AG08396 (cell line): ENCODE measurements at places on chromosomes 1 and 21.

- DNase-seq: no peak
These were observed 173.0 kb downstream of the CDC7 start for GRCh38 chr1:91673613-91674012.

DNA sequence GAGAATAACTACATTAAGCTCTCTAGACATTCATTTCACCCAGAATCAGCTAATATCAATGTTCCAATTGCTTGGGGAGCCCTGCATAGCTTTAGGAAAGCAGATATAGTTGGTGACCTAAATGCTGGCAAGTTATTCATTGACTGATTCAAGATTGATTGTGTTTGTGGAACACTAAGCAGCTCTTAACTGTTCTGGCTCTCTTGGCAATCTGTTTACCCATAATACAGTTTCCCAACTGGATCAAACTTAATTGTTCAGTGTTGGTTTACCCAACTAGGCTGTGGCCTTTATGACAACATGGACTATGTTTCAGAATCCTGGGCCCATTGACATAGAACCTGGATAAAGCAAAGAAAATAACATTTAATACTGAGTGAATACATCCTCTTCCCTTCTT is 83.7 kb downstream of the NRDC start:
- no peak for DNase-seq

DNA sequence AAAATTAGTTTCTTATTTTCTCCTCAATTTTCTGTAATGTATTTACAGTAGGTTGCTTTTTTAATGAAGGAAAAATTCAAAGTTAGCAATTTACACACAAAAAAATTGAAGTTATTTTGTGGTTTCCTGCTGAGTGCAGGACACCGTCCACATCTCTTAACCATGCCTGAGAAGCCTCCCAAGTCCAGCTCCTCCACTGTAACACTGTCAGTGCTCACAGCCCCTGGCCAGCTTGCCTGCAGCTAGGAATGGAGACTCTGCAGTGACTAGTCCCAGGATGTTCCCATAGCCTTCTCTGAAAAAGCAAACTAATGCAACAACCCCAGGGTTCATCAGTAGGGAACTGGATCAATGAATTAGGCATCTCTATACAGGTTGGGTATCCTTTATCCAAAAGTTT is 3.5 kb downstream of the A3GALT2 start:
- DNase-seq: no peak

DNA sequence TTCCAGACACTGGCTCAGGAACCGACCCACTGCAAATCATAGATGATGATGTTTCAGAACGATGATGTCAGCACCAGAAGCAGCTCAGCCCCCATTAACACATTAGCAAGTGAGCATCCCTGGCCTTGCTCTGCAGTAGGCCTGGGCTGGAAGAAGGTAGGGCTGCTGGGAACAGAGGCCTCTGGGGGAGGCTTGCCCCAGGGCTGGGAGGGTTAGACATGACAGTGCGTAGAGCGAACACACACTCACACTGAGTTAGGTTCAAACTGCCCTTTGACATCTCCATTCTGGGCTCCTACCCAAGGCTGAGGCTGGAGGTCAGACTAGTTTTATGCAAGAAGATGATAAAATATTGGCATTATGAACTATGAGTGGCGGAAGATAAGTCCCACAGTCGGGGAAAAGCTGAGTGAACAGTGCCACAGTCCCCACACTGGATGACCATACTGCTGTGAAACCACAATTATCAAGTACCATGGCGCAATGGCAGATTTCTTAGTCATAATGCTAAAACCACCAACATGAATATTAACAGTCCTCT is 91.1 kb downstream of the DMRTB1 start:
- no peak for DNase-seq

GRCh38 chr1:230458509-230458908 is 32.4 kb upstream of the PGBD5 start:
- no peak for DNase-seq
